SK-N-DZ (cell line): ENCODE measurements at places on chromosomes 13 and 19.

- no peak for DNase-seq
Measured at GRCh38 chr13:110841846-110842245, 73.0 kb downstream of the ANKRD10 start.

- DNase-seq, result no peak
Measured at GRCh38 chr19:10719466-10719961, 1.6 kb downstream of the DNM2 start.

DNA sequence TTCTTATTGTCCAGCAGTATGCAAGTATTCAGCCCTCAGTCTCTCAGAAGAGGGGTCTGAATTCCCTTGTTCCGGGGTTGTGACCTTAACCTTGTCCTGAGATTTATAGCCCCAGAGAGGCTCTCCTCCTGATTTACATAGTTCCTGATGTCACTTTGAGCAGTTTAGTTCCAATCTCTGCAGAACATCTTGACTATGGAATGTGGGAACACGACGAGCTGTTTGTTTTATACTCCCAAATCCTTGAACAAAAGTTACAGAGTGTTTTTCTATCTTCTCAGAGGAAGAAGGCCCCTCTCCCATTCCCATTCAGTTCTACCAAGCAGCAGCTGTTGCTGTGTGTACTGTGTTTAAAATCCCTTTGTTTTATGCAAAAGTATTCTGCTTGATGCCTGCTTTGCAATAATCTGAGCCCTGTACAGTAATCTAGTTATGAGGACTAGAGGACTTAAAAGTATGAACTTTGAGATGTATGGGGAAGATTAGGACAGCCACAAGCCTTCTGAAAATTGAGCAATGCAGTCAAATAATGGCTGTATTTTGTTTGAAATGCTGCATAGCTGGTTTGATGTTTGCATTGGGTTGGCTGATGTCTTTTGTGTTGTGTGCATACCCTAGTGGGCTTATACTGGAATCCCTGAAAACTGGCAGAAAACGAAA is 74.7 kb downstream of the KL start:
- no peak for DNase-seq

GRCh38 chr19:58182577-58182988 is 278 bp upstream of the ZNF274 start:
- DNase-seq, result no peak

DNA sequence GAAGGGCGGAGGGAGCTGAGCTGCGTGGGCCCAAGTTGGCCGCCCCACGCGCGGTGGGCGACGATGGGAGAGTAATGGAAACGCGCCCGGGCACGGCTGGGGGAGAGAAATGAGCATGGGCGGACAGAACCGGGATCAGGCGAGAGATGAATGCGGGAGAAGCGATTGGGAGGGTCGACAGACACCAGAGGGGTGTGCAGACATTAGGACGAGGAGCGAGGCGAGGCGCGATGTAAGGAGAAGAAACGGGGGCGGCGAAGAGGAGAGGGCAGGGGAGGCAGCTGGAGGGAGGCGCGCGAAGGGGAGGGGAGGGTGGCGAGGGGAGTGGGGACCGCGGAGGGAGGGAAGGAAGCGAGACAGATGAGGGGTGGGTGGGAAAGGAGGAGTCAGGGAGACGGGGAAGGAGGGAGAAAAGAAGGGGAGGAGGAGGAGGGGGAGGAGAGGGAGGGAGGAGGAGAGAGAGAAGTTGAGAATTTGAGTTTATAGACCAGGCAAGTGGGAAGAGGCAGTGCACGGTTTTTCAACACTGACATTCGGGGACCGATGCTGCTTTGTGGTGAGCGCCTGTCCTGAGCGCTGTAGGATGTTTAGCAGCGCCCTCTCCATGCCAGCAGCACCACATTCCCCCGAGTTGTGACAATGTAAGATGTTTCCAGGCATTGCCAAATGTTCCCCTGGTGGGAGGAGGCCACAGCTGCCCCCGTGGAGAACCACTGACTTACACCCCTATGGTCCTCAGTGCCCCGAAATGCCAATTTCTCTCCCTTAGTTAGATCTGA is at the start of gene SHISA7:
SHISA7 (minus strand) TSS at position 256 of the 779 bp plus-strand sequence. CDS start 437 bp downstream, outside the sequence.
- no peak for DNase-seq

GRCh38 chr19:16327911-16328823 is 3.5 kb downstream of the KLF2 start:
- no peak for DNase-seq

- DNase-seq, result no peak
Measured at GRCh38 chr13:110392510-110393240, 85.6 kb downstream of the COL4A2 start.

DNA sequence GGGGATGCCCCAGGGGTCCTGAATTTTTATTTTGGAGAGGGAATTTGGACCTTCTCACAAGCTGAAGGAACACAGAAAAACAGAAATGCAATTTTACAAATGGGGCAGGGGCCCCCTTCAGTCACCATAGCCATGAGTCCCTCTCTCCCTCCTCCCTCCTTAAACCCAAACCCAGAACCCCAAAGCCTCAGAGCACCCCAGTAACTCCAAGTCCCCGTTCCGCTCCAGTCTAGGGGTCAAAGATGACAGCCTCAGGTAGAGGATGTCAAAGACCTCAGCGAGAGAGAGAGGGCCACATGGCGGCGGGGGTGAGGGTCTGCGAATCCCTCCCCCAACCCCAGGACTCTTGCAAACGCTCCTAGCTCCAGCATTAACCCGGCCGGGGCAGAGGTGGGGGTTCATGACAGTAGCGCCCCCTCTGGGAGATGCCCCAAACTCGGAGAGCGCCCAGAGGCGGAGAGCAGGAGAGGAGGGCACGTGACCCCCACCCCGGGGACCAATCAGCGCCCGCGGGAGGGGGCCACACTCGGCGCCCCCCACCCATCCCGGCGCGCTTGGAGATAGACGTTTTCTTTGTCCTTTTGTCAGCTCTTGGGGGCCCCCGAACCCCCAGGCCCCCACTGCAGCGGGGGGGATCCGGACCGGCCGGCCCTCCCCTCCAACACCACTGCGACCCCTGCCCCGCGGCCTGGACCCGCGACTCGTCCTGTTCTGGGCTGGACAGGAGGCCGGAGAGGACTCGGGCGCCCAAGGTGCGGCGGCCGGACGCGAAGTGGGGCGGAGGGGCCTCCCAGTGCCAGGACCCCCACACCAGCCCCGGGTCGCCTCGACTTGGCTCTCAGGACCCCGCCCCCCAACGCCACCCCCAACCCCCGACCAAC is 20.8 kb upstream of the SEMA6B start:
- no peak for DNase-seq

GRCh38 chr13:106182404-106182803 is 353.1 kb downstream of the EFNB2 start:
- DNase-seq, result no peak

DNA sequence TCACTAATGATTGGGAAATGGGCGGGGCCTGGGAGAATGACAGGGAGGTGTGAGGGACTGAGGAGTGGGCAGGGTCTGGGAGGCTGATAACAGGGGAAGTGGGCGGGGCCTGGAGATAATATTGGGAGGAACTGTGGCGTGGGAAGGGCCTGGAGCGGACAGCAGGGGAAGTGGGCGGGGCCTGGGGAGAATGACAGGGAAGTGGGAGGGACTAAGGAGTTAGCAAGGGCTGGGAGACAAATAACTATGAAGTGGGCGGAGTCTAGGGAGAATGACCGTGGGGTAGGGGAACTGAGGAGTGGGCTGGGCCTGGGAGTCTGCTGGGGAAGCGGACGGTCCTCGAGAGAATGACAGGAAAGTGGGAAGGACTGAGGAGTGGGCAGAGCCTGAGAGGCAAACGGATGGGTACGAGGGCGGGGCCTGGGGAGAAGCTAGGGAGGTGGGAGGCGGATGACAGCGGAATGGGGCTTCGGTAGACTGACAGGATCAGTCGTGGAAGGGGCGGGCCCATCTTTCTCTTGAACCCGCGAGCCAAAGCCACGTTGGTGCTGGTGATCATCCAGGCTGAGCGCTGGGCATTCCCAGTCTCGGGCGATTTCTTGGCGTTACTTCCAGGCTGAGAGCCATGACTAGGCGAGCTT is 14.0 kb upstream of the TUBB4A start:
- DNase-seq, result peak; percentile 82

DNA sequence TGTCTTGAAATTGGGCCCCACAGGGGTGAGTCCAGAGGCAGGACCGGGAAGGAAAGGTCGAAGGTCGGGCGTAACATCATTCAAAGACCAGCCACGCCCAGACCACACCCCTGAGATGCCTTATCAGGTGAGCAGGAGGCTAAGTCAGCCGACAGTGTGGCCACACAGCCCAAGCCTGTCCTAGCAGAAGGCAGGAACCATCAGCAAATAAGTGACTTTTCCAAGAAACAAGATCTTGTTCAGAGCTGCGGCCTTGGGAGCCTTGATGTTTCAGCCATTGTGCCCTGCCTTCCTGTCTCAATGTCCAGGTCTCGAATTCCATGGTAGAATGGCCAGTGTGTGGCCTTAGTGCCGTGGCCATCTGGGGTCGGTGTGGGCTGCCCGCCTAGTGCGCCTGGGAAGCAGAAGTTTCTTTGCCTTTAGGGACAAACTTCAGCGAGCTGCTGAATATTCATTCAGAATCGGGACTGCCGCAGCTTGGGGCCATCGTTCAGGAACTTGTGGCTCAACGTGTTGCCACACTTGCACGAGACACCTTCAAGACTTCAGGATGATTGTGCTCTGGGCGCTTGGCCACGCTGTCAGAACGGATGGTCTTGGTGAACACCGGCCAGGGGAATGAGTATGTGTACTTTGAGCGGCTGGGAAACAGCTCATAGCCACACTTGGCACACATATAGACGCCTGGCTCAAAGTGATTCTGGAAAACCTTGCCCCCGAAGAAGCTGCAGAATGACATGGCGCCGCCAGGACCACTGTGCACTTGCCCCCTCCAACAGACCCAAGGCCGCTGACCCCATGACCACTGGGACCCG is 6.1 kb upstream of the IFNL4 start:
- DNase-seq, result no peak

DNA sequence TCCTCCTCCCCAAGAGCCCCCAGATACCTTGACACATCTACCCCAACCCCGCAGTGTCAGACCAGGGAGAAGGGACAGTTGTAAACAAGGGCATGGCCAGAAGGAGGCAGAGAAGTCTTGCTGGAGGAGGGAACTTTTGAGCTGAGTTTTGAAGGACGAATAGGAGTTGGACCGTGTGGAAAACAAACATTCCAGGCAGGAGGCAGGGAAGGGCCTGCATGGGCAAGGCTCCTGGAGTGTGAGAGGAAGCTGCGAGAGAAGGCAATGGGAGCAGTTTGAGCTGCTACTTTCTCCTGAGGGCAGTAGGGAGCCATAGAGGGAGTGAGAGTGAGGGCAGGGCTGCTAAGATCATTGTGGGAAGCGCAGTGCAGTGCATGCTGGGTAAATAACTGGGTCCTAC is 23.3 kb downstream of the IL12RB1 start:
- no peak for DNase-seq
